ENCODE measurements at places on chromosomes 5 and 9.

DNA sequence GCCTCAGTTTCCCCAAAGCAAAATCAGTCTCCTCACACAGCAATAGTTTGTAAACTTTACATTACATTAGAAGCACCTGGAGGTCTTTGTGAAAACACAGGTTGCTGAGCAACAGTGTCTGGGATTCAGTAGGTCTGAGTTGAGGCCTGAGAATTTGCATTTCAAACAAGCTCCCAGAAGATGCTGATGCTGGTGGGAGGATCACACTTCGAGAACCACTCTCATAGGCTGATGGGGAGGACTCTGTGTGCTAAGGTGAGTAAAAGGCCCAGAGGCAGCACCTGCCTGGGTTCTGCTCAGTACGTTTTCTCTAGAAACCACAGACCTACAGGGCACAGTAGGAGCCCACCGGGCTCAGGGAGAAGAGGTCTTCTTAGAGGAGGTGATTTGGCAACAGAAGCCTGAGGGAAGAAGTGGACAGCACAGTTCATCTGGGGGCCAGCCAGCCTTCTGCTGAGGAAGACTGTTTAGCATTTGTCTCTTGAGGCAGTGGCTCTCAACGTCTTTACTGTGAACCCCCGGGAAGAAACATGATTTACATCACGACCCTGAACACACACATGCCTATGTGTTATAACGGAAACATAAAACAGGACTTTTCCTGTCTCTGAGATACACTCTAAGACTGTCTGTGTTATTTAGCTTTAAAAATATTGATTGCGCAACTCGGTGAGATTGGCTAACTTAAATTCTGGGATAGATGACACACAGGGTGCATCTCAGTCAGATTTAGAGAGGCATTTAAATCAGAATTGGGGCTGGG, 24.8 kb upstream of the DENND1A start:
- DNase-seq: no peak

GRCh38 chr5:98391921-98392625, 381.4 kb upstream of the RGMB start:
- no peak for DNase-seq

GRCh38 chr9:121689461-121690157, 38.2 kb downstream of the DAB2IP start:
- DNase-seq: no peak

DNA sequence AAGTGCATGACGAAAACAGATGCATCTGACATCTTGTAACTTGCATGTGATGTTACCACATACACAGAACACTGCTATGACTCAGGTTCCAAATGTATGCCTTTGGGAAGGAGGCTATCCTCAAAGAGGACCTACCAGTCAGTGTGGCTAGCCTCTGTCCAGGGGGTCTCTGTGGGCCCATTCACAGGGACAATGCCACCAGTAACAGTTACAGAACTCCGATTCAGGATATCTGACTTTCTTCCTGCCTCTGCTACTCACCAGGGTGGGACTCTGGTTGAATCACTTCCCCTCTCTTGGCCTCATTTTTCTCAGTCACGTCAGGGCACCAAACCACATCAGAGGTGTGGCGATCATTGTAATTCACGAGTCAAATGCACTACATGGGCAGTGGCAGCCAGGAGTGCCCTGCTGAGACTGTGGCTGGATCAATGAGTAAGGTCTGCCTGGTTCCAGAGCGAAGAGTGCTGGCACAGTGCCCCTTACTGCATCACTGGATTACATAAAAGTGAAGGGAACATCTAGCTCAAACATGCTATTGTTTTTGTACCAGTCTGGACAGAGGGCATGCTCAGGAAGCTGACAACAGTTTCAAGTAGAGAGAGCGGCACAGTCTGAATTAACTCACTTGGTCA, 13.2 kb downstream of the ATOX1 start:
- no peak for DNase-seq

GRCh38 chr9:114138552-114138971, 16.8 kb upstream of the COL27A1 start:
- no peak for DNase-seq

DNA sequence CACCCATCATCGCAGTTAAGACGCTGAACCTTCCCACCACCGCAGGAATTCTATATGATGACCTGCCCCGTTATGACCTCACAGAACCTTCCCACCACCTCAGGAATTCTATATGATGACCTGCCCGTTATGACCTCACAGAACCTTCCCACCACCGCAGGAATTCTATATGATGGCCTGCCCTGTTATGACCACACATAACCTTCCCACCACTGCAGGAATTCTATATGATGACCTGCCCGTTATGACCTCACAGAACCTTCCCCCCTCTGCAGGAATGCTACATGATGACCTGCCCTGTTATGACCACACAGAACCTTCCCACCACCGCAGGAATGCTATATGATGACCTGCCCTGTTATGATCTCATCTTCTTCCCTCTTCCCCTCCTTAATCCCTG, 64.3 kb downstream of the IRX1 start:
- no peak for DNase-seq

DNA sequence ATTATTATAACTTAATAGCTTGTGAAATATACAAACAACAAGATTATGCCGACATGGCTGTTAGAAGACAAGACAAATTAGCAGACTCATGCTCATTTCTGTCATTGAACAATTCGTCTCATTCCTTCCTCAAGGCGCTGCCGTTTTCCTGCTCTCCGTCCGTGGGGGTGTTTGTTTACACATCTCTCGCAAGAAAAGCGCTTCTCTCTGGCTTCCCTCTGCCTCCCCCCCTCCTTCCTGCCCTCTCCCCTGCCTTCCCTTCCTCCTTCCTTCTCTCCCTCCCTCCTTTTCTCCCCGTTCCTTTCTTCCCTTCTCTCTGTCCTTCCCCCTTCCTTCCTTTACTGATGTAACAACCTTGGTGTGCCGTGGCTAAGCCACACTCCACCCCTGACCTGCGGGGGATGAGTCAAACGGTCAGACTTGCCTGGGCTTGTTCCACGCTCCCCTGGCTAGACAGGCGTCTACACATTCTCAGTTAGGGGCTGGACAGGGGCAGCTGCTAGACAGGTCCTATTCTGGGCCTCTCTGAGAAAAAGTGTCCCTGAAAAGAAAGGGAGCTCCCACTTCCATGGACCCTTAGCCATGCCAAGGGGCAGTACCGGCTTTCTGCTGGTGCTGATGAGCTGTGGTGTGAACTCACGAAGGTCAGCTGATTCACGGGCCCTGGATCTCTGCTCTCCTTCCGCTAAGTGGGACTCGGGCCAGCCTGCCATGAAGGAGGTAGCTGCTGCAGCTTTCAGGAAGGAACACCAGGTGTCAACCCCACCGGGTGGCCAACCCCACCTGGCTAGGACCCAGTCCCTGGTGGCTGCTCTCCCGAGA, 32.0 kb upstream of the SPTLC1 start:
- DNase-seq: peak; percentile 39

GRCh38 chr9:132583584-132584304, 1.3 kb downstream of the BARHL1 start:
- DNase-seq: no peak

Measured in AML-193 (cell line).